ENCODE measurements at places on chromosomes 5 and 9. TPM values are rescaled to one million over a fixed set of nuclear protein-coding genes. Genes with fewer than 3 reads are reported as not detected.

DNA sequence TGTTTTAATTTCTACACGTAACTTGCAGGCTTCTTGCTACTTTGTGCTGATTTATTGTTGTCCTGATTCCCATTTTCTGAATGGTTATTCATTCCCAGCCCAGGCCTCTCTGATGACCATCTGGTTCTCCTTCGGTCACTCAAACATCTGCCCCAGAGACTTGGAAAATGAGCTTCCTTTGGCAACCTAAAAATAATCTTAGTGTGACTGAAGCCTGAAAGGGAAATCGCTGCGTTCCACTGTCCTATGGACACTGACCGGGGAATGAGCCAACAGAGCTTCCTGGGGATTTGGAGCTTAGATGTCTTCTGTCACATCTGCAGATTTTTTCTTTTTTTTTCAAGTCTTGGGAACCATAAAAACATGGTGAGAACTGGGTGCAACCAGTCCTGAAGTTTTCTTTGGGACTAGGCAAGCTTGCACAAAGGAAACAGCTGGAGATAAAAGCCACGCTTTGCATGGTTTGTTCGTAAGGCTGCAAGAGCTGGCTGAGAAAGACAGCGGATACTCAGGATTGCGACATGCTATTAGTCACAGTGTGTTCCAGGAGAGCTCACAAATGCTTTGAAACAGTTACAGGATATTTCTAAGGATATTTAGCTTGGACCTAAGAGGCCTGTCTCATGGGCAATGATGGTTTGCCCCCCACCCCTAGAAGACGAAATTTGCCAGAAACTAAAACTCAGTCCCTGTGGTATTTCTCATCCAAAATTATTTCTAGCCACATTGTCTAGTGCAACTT, 146.2 kb downstream of the GOLPH3 start:
- DNase-seq = peak; percentile 98

The PCDHA7 gene
- total RNA-seq = 0.26 TPM

- DNase-seq = peak; percentile 14
Measured at GRCh38 chr5:11898-12297, 80.1 kb upstream of the PLEKHG4B start.

- DNase-seq = no peak
Measured at GRCh38 chr5:72346398-72346797, 26.2 kb downstream of the PTCD2 start.
